Central memory CD8-positive, alpha-beta T cell (primary cell): ENCODE measurements at places on chromosomes 5 and 9.

- no peak for DNase-seq
These were observed 52.1 kb upstream of the PITX1 start for GRCh38 chr5:135085936-135086725.

DNA sequence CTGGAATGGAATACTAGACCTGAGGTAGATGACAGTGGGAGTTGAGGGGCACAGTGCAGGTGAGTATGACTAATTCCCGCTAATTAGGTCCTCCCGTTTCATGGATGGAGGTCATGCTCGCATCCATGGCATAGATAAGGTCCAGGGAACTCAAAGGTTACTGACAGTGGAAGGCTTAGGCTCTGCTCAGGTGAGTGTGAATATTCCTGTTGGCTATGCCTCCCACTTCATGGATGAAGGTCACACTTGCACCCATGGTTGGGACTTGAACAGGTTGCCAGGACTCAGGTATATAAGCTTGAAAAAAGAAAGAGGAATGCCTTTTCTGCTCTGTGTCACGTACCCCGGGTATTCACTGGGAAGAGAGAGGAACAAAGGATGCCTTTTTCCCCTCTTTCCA is 19.8 kb upstream of the UNC13B start:
- no peak for DNase-seq

GRCh38 chr9:764105-764524 is 77.4 kb upstream of the DMRT1 start:
- no peak for DNase-seq

DNA sequence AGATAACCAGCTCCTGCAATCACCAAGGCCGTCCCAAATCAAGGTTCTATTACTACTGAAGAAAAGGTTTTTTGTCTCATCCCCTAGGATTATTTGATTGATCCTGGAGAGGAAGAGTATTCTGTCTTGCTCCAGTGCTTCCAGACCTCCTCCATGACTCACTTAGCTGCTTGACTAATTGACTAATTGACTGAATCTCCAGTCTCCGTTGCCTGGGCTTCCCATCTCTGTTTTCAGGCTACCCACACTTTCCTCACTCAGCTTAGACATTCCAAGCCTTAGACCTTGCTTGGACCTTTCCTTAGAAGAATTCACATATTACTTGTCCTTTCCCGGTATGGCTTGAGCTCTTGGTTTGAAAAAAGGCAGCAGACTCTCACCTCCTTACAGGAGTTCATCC is 60.6 kb downstream of the FRMD3 start:
- DNase-seq = no peak

GRCh38 chr5:116765441-116765840 is 190.8 kb upstream of the SEMA6A start:
- DNase-seq = no peak

- no peak for DNase-seq
These were observed 57.1 kb downstream of the FOXD1 start for GRCh38 chr5:73391441-73391881.

GRCh38 chr5:40603378-40603777 is 76.3 kb upstream of the PTGER4 start:
- DNase-seq = no peak

DNA sequence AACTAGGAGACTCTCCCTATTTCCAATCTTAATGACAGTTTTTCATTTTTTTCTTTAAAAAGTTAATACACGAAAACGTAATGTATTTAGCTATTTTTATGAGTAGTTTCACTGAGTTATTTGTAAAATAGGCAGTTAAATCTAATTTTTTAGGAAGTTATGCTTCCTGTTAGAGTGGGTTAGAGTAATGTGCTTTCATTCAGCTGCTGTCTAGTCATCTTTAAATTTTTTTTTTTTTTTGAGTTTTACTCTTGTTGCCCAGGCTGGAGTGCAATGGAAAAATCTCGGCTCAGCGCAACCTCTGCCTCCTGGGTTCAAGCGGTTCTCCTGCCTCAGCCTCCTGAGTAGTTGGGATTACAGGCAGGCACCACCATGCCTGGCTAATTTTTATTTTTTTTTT is 34.0 kb downstream of the CDC42SE2 start:
- DNase-seq = no peak
